ENCODE measurements at places on chromosomes 1 and 21. TPM values are rescaled to one million over a fixed set of nuclear protein-coding genes. Genes with fewer than 3 reads are reported as not detected.

- no peak for DNase-seq
Observed at GRCh38 chr21:43591571-43591970, 67.7 kb downstream of the HSF2BP start.

- DNase-seq: no peak
Observed at GRCh38 chr1:212721388-212722247, 22.0 kb upstream of the BATF3 start.

DNA sequence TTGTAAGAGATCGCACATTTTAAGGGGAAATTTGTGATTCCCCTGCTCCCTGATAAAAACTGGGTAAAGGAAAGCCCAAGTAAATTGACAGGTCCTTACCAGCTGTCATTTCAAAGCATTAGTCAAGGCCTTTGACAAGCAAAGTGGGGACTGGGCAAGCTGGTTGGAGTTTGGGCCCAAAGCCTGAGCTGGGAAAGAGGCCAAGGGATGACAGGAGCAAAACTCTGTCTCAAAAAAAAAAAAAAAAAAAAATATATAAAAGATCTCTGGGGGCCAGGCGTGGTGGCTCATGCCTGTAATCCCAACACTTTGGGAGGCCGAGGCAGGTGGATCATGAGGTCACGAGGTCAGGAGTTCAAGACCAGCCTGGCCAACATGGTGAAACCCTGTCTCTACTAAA, 36.9 kb downstream of the SLC2A1 start:
- DNase-seq: no peak

- no peak for DNase-seq
Observed at GRCh38 chr1:241589521-241589920, 50.6 kb downstream of the CHML start.

DNA sequence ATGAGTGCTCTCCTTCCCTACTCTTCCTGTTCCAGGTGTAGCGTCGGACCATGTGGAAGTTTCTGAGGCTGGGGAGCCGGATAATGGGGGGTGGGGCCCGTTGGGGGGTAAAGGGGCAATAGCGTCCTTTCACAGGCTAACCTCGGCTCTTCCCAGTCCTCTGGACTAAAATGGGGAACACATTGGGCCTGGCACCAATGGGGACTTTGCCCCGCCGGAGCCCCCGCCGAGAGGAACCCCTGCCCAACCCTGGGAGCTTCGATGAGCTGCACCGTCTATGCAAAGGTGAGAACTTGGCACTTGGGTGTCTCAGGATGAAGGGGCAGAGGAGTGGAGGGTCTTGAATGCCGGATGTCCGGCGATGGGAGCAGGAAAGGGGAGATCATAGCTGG, 456 bp downstream of the TOMM40L start:
- no peak for DNase-seq

Gene POU3F1
- total RNA-seq: not detected

Gene ACTA1
- not detected for total RNA-seq

Gene PGLYRP3
- total RNA-seq: not detected
